Activated T-helper 1 cell treated with anti-CD3 and anti-CD28 coated beads, Interleukin-2, amount 50 U/mL, for 16 hours (primary cell): ENCODE measurements at places on chromosomes 7 and 10.

- DNase-seq = no peak
Observed at GRCh38 chr10:125101049-125101448, 59.3 kb downstream of the CTBP2 start.

GRCh38 chr7:69822386-69822785, 224.1 kb downstream of the AUTS2 start:
- no peak for DNase-seq

DNA sequence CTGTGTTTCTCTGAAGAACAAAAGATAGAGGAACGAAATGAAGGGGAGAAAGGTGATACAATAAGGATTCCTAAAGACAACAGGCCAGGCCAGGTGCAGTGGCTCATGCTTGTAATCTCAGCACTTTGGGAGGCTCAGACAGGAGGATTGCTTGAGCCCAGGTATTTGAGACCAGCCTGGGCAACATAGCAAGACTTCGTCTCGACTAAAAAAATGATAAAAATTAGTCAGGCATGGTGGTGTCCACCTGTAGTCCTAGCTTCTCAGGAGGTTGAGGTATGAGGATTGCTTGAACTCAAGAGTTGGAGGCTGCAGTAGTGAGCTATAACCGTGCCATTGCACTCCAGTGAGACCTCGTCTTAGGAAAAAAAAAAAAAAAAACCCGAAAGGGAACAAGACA, 41.4 kb upstream of the FAM3C start:
- DNase-seq = no peak

DNA sequence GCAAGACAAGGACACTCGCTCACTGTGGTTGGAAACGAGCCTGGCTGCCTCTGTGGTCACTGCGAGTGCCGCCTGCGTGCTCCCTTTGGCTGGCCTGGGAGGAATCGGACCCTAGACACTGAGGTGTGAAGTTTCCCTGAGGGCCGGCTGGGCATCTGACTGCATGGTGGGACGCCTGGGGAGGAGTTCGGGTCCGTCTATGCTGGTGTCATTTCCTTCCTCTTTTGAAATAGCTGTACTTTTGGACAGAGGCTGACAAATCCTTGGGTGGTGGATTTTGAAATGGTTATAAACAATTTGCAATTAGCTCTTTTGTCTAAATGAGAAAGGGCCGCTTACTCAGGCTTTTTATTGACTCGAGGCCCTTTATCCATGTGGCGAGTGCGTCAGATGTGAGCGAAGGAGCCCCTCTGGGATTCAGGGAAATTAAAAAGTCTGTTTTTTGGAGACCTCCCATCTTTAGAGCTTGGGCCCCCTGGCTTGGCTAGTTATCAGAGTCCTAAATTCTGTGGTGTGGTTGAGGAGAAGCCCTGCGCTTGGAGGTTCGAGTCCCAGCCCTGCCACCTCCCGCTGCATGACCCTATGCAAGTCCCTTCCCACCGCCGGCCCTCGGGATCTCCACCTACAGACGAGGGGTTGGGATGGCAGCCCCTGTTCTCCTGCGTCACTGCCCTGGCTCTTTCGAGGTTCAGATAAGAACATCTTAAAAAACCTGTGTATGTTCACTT, 147.1 kb downstream of the RGS10 start:
- DNase-seq = no peak

GRCh38 chr10:129622736-129623135, 155.7 kb downstream of the MGMT start:
- DNase-seq = no peak

- peak; percentile 44 for DNase-seq
Observed at GRCh38 chr10:62818426-62819011, 2.4 kb upstream of the EGR2 start.

DNA sequence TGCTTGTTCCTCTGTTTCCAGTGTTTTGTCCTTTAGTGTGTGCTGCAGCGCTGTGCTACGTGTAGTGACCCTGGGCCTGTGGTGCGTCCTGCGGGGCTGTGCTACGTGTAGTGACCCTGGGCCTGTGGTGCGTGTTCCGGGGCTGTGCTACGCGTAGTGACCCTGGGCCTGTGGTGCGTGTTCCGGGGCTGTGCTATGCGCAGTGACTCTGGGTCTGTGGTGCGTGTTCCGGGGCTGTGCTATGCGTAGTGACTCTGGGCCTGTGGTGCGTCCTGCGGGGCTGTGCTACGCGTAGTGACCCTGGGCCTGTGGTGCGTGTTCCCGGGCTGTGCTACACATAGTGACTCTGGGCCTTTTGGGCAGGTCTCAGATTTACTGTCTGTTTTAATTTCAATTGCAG, 60.1 kb downstream of the INPP5A start:
- no peak for DNase-seq

DNA sequence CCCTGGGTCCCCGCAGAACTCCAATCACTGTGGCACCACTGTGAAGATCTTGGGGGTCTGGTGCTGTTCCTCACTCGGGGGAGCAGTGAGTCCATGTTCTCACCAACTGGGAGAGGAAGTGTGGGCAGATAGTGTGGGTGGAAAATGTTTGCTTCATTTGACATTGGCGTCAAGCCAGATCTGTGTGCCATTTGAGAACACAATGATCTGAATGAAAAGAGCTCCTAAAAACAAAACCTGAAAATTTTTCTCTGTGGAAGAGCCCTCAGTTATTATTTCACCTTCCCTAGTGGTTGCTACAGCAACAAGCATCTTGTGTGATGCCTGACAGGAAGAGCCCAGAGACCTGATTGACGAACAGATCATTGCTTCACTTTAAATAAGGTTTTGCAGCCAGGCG, 125.6 kb downstream of the VIPR2 start:
- no peak for DNase-seq

- no peak for DNase-seq
Observed at GRCh38 chr7:54738737-54739136, 20.3 kb downstream of the SEC61G start.

GRCh38 chr7:46589286-46589685, 668.2 kb upstream of the IGFBP3 start:
- no peak for DNase-seq

DNA sequence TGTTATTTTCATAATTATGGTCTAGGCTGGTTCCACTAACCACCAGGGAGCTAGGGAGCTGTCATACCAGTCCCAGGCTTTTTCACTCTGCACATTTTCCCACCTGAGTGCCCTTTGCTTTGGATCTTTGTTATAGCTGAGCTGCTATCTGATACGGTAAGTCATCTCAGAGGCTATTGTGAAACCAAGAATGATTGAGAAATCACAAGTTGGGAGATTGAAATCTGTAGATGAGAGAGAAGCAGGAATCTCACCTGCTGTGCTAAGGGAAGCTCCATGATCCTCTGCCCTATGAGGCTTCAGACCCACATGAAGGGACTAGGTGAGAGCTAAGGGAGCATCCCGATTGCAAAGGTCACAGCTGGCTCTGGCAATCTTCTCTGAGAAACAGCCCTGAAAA, 307.8 kb downstream of the REEP3 start:
- no peak for DNase-seq

DNA sequence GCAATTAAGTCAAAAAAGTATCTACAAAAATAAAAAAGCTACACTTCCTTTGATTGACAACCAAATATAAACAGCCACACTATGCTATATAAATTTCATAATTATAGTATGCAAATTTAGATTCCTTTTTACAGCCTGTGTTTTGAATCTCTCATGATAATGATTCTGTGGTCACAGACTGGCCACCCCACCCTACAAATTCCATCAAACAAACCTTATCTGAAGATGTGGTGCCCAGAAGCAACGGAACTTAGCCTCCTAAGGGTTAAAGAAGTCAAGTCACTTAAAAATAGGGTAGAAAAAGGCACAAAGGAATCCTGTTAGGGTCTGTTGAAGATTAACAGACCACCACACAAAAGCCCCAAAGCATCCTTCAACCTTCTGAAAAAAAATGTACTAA, 351.8 kb downstream of the INHBA start:
- no peak for DNase-seq

DNA sequence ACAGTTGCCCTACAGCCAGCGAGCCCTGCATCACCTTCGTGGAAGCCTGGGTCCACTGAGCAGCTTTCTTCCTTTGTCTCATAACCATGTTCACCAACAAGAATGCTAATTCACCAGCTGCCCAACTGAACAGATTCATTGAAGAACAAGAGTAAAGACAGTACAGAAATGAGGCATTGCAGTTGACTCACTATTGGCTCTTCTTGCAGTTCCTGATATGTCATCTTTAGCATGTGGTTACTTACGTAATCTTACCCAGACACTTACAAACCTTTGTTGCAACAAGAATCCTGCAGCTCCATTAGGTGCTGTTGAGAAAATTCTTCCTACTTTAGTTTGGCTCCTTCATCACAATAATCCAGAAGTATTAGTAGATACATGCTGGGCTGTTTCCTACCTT, 174.0 kb upstream of the TPK1 start:
- no peak for DNase-seq

- DNase-seq = peak; percentile 35
Observed at GRCh38 chr10:84333864-84334451, 5.6 kb downstream of the CCSER2 start.

- peak; percentile 48 for DNase-seq
Observed at GRCh38 chr10:103745341-103746247, 109.8 kb downstream of the SH3PXD2A start.

GRCh38 chr10:88116481-88116880, 253.1 kb downstream of the PTEN start:
- DNase-seq = no peak

DNA sequence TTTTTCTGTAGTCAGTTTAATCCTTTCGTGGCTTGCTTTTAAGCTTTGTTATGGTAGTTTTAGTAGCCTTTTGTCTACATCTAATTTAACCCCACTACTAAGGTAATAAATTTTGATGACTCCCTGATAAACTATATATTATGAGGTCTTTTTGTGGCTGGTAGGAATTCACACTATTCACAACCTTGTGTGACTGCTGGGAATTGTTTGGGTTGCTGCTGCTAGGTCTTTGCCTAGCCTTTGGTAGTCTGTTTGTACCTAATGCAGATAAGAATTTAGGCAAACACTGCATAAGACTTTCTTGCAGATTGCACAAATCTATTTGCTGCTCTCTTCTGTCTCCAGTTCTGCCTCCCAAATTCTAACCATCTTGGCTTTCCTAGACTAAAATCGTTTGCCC, 58.3 kb downstream of the SHOC2 start:
- no peak for DNase-seq
